ENCODE measurements at places on chromosomes 3 and 15.

- no peak for DNase-seq
These were observed 69.9 kb downstream of the RGMA start for GRCh38 chr15:93019090-93019489.

DNA sequence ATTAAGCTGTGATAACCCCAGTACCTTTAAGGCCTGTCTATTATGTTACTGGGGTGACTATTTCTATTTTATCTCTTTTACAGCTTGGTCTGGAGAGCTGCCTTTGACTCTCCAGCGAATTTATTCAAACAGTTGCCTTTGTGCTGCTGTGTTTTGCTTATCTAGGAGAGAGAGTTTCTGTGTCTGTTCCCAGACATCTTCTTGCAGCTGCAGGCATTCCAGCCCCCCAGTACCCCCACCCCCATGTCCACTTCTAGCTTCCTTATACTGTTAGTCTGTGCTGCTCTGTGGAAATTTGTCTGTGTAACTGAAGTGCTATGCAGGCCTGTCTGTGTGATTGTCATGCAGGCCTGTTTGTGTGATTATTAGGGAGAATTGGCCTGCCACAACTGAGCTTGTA, 713.7 kb upstream of the SEMA6D start:
- DNase-seq: no peak

DNA sequence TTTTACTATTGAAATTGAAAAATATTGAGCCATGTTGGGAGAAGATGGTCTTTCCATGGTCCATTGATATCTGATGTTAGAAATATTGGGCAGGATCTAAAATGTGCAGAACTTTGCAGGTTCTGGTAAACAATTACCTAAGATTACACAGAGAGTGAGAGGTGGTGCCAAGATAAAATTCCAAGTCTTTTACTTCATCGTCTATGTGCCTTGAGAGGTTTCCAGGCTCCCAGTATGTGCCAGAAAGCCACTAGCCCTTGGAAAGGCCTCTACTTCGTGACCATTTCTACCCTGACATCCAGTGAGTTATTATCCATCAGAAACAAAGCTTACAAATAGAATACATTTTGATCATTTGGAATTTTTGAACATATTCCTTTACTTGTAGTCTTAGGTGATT, 27.6 kb downstream of the CD200 start:
- DNase-seq: no peak

DNA sequence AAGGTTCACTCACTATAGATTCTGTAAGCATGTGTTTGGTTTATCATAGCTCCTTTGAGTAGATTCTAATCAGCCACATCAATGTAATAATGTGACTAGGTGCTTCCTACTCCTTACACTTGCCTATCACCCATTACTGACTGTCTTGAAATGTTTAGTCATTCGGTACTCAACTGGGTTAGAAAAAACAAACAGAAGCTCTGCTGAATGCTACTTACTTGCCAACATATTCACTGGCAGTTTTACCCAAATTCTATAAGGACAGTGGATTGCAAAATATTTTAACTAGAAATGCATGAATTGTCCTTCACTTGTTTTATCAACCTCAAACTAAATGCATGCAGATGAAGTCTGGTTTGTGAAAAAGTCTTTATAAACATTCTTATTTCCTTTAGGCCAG, 352.1 kb upstream of the ALCAM start:
- DNase-seq: no peak

DNA sequence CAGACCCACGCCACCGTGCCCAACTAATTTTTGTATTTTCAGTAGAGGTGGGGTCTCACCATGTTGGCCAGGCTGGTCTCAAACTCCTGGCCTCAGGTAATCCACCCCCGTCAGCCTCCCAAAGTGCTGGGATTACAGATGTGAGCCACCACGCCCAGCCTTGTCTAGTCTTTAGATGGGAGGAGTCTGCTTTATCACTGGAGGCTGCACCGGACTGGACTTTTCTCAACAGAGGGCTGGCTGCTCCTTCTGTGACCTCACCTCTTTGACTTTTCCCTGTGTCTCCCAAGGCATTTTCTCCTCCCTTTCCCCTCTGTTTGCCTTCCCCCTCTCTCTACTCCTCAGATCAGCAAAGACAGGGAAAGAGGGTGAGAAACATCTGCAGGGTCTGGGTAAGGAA, 28.5 kb downstream of the SLCO2A1 start:
- no peak for DNase-seq

Data from DMS53 (cell line).